ENCODE measurements at places on chromosomes 6 and 20.

DNA sequence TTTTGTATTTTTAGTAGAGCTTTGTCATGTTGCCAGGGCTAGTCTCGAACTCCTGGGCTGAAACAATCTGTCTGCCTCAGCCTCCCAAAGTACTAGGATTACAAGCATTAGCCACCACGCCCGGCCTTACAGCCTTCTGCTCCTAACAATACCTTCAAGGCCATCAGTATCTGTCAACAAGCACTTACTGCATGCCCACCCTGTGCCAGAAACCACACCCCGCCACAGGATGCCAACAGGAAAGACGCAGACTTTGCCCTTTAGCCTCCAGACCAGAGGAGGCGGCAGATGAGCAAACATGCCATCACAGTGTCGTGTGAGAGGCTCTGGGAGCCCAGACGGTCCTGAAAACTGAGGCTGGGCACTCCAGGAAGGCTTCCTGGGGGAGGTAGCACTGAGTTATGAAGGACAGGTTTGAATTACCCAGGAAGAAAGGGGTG lies 34.7 kb upstream of the TGM3 start:
- no peak overlapping the region for H3K4me3 ChIP-seq
- no peak overlapping the region for H3K27ac ChIP-seq
- no peaks in the 10 kb centered on the region for H3K36me3 ChIP-seq
- DNase-seq, result no peak

GRCh38 chr20:23456409-23456808 lies 3.7 kb upstream of the CST11 start:
- H3K27ac ChIP-seq, result no peak overlapping the region
- DNase-seq, result no peak
- H3K4me1 ChIP-seq, result peaks cover 7% of the 10 kb centered on the region

- no peaks in the 10 kb centered on the region for H3K36me3 ChIP-seq
- no peak for DNase-seq
- H3K4me1 ChIP-seq, result peaks cover 39% of the 10 kb centered on the region
- no peak overlapping the region for H3K4me3 ChIP-seq
- H3K27ac ChIP-seq, result no peak overlapping the region
Observed at GRCh38 chr6:157226026-157226625, 97.2 kb downstream of the TMEM242 start.

GRCh38 chr20:59350330-59351156 lies 50.1 kb downstream of the EDN3 start:
- no peaks in the 10 kb centered on the region for H3K36me3 ChIP-seq
- H3K27me3 ChIP-seq, result no peaks in the 10 kb centered on the region
- DNase-seq, result no peak
- H3K4me1 ChIP-seq, result no peaks in the 10 kb centered on the region
- no peak overlapping the region for H3K27ac ChIP-seq
- no peak overlapping the region for H3K4me3 ChIP-seq

GRCh38 chr20:4720977-4721349 lies 746 bp upstream of the PRND start:
- DNase-seq, result no peak
- H3K27me3 ChIP-seq, result peaks cover 7% of the 10 kb centered on the region

DNA sequence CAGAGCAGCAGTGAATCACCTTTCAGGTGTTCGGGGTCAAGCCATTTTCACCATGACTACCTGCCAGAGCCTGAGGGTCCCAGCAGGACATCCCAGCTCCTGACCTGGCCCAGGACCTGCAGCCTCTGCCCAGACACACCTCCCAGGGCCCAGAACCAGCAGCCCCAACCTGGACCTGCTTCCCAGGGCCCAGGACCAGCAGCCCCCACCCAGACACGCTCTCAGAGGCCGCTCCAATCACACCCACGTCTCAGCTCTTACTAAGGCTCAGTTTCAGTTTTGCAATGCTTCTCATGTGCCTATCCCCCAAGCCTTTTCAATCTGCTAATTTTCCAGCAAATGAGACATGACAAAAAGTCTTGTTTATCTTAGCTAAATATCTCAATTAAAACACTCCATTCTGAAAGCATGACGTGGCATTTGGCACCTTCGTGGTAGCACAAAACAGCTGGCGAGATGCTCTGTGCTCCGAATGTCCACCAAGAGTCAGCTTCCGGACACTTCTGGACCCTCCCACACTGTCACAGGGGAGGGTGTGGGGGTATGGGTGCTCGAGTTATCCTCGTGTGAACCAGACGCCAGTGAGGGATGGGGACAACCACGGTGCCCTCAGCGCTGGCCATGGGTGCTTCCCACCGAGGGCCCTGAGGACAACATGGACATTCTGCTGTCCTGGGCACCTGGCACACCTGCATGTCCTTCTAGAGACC lies 253.2 kb downstream of the DLL1 start:
- no peaks in the 10 kb centered on the region for H3K27me3 ChIP-seq
- H3K36me3 ChIP-seq, result no peaks in the 10 kb centered on the region
- H3K4me1 ChIP-seq, result no peaks in the 10 kb centered on the region
- no peak for DNase-seq
- H3K27ac ChIP-seq, result no peak overlapping the region
- no peak overlapping the region for H3K4me3 ChIP-seq

GRCh38 chr6:4962905-4963304 lies 40.9 kb downstream of the RPP40 start:
- no peaks in the 10 kb centered on the region for H3K36me3 ChIP-seq
- H3K27me3 ChIP-seq, result peaks cover 5% of the 10 kb centered on the region
- DNase-seq, result no peak
- H3K27ac ChIP-seq, result no peak overlapping the region
- H3K4me3 ChIP-seq, result no peak overlapping the region

GRCh38 chr6:98230250-98230649 lies 604.1 kb upstream of the POU3F2 start:
- H3K27me3 ChIP-seq, result no peaks in the 10 kb centered on the region
- no peak overlapping the region for H3K4me3 ChIP-seq
- no peak for DNase-seq
- H3K36me3 ChIP-seq, result no peaks in the 10 kb centered on the region
- H3K4me1 ChIP-seq, result no peaks in the 10 kb centered on the region

DNA sequence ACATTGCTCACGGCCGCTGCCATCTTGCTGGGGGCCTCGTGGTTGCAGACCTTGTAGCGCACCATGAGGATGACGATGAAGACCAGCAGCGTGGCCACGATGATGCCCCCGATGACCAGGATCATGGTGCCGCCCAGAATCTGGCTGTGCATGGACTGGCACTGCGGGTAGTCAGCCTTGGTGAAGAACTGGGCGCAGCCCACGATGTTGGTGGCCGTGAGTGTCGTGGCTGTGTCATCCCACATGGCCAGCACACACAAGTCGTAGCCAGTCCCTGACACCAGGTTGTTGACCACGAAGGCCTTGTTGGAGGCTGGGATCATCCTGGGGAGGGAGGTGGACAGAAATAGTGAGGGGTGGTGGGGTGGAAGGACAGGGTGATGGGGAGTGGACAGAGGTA lies 194.6 kb downstream of the LRFN2 start:
- no peaks in the 10 kb centered on the region for H3K27me3 ChIP-seq
- H3K27ac ChIP-seq, result no peak overlapping the region
- peaks cover 33% of the 10 kb centered on the region for H3K4me1 ChIP-seq
- no peak for DNase-seq

DNA sequence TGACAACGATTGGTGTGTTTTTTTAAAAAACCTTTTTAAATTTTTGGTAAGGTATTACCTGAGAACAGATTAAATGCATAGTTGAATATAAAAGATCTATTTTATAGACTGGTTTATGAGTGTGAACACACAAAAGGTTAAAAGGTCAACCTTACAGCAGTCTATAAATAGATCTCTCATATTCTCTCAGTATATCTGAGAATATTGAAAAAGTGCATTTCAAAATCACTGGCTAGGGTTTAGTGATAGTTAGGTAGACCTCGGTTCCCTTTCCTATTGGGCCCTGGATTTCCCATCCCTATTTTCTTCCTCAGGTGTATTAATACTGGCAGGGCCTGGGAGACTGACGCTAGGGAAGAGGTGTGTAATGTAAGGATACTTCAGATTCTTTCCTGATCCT lies 723 bp upstream of the ZNF451 start:
- H3K36me3 ChIP-seq, result peaks cover 23% of the 10 kb centered on the region
- H3K27me3 ChIP-seq, result no peaks in the 10 kb centered on the region
- no peak for DNase-seq
- H3K4me3 ChIP-seq, result peak overlapping the region; percentile 73
- peak overlapping the region; percentile 81 for H3K27ac ChIP-seq

DNA sequence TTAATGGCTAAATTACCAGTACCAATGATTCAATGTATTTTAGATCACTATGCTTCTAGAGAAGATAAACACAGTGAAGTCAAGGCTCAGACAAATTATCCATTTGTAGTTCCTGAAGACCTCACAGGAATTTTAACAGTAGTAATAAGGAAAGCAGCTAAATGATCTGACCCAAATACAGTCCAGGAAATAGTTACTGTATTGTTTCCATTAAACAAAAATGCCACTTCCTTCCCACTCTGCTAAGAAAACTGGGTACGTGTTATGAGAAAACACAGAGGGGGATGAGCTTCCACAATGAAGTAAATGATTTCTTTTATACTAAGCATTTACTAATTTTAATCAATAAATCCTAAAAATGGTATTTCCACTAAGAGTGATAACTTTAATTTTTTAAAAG lies 127.9 kb downstream of the CDK19 start:
- DNase-seq, result no peak
- H3K4me3 ChIP-seq, result no peak overlapping the region
- H3K27ac ChIP-seq, result no peak overlapping the region
- peaks cover 3% of the 10 kb centered on the region for H3K36me3 ChIP-seq
- H3K4me1 ChIP-seq, result peaks cover 30% of the 10 kb centered on the region

DNA sequence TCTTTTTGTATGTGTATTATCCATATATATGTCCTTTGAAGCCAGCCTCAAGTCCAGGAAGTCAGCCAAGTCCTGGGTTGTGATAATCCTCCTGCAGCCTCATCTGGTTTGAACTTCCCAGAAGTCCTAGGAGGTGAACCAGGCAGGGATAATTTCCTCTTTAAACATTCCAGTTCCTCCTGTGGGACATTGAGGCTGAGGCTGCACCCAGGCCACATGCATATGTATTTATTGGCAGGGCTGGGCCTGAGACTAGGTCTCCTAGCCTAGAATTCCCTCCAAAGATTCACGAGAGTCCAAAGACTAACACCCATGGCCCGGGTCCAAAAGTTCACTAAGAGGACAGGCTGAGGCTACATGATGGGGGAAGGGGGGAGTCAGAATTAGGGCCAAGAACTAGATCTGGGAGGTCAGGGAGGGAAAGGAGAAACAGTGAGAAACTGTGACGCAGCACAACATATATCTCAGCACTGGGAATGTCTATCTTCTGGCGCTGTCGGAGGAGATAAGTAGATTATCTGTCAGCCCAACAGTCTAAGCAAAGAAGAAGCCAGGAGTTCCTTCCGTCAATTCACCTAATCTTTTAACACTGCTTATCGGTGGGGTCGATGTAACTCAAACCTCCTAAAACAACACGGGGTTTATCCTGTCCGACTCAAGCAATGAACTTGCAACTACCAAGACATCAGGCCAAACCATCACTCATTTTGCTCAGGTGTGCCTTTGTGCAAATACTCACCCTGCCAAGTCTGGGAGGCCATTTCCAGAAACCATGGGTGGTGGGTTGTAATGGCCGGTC lies 43.3 kb downstream of the SNX5 start:
- peaks cover 32% of the 10 kb centered on the region for H3K27me3 ChIP-seq
- no peak overlapping the region for H3K4me3 ChIP-seq
- no peaks in the 10 kb centered on the region for H3K36me3 ChIP-seq
- no peak for DNase-seq
- H3K4me1 ChIP-seq, result no peaks in the 10 kb centered on the region

DNA sequence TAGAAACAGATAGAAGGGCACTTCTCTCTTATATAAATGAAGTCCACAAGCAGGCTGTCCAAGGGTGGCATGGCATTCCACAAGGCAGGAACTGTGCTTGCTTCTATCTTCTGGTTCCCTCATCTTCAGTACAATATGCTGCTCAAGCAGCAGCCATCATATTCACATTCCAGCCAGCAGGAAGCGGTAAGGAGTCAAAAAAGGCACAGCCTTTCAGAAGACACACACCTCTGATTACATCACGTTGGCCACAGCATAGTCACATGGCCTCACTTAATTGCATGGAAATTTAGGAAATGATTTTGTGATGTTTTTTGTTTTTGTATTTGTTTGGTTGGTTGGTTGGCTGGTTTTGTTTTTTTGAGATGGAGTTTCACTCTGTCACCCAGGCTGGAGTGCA lies 19.0 kb downstream of the REM1 start:
- no peak overlapping the region for H3K27ac ChIP-seq
- no peaks in the 10 kb centered on the region for H3K36me3 ChIP-seq

- peaks cover 3% of the 10 kb centered on the region for H3K4me1 ChIP-seq
- H3K36me3 ChIP-seq, result no peaks in the 10 kb centered on the region
- no peak overlapping the region for H3K4me3 ChIP-seq
Observed at GRCh38 chr6:2632976-2633584, 117.6 kb downstream of the MYLK4 start.

DNA sequence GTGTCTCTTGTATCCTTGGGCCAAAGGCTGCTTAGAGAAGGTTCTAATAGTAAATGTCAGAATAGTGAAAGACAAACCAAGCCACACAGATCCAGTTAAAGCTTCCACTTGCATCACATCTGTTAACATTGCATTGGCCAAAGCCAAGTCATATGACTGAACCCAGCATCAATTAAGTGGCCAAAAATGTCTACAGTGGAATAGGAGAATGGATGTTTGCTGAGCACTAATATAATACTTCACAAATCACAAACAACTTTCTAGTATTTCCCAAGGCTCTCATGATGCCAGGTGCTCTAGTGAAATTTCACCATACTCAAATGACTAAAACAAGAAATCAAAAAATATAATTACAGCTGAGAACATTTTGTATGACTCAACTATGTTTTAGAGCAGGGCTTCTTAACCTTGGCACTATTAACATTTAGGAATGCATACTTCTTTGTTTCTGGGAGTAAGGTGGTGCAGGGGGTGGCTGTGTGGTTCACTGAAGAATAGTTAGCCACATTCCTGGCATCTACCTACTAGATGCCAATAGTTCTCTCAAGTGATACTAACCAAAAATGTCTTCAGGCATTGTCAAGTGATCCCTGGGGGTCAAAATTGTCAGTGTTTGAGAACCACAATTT lies 148.0 kb upstream of the SPTLC3 start:
- no peaks in the 10 kb centered on the region for H3K27me3 ChIP-seq
- H3K36me3 ChIP-seq, result no peaks in the 10 kb centered on the region
- H3K4me1 ChIP-seq, result no peaks in the 10 kb centered on the region
- no peak overlapping the region for H3K27ac ChIP-seq
- no peak for DNase-seq
- no peak overlapping the region for H3K4me3 ChIP-seq

GRCh38 chr6:170021579-170021978 lies 269.3 kb downstream of the DLL1 start:
- H3K4me3 ChIP-seq, result no peak overlapping the region
- no peak for DNase-seq
- no peaks in the 10 kb centered on the region for H3K36me3 ChIP-seq
- no peaks in the 10 kb centered on the region for H3K4me1 ChIP-seq

Measured in activated T-helper 2 cell treated with anti-CD3 and anti-CD28 coated beads, Interferon-gamma antibody, Interleukin-2, Interleukin-4, amounts not matched to agents 10 μg/mL and 5 μg/mL and 100 μg/mL, durations not matched to agents 14 hours and 24 hours and 36 hours (primary cell).